ENCODE measurements at places on chromosomes 1 and 21. TPM values are rescaled to one million over a fixed set of nuclear protein-coding genes. Genes with fewer than 3 reads are reported as not detected.

TTC4 gene
- 17.9 TPM for polyA plus RNA-seq

DNA sequence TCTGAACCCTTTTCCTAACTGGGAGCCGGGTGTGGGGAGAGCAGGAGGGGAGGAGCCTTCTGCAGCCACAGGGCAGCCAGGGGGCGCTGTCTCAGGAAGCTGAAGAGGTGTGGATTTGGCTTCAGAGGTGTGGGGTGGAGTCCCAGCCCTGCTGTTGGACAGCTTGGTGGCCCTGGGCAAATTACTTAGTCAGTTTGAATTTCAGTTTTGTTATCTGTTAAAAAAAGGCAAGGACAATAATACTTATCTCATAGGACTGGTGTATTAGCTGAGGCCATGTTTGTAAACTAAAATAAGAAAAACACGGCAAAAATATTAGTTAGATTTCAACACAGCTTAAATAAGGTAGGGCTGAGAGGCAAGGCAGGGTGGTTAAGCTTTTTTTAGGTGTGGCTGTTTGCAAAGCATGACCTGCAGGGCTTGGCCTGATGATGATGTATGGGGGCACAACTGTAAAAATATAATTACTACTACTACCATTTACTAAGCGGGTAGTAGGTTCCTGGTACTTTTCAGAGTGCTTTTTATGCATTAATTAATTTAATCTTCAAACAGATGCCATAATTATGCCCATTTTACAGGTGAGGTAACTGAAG is 111.8 kb downstream of the PLXNA2 start:
- peaks cover 12% of the 10 kb centered on the region for H3K36me3 ChIP-seq
- no peak overlapping the region for H3K4me3 ChIP-seq
- H3K27me3 ChIP-seq, result no peaks in the 10 kb centered on the region
- peaks cover 46% of the 10 kb centered on the region for H3K4me1 ChIP-seq
- DNase-seq, result peak; percentile 72
- no peak overlapping the region for H3K27ac ChIP-seq

DNA sequence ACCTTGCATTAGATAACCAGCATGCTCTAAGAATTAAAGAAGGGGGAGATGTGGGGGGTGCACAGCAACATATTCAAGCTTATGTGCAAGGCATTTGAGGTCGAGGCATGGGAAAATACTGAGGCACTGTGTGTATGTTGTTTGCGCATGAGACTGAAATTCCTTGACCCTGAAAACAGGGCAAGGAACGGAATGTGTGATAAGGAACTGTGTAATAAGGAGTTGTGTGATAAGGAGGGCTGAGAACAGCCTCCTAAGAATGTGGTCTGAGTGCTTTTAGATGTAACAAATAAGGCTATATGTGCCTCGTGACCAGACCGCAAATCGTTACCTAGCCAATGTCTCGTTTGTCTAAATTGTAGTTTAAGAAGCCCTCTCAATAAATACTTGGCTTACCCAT is 26.5 kb upstream of the ITLN1 start:
- no peaks in the 10 kb centered on the region for H3K36me3 ChIP-seq
- DNase-seq, result no peak
- H3K27me3 ChIP-seq, result peaks cover 29% of the 10 kb centered on the region
- H3K27ac ChIP-seq, result no peak overlapping the region

TLR5 gene
- polyA plus RNA-seq, result not detected

- H3K36me3 ChIP-seq, result no peaks in the 10 kb centered on the region
- H3K27me3 ChIP-seq, result no peaks in the 10 kb centered on the region
- DNase-seq, result no peak
- H3K4me1 ChIP-seq, result peaks cover 29% of the 10 kb centered on the region
Measured at GRCh38 chr1:89762386-89762778, 58.5 kb upstream of the LRRC8D start.

- no peak for DNase-seq
- H3K4me1 ChIP-seq, result peaks cover 14% of the 10 kb centered on the region
- H3K4me3 ChIP-seq, result peak overlapping the region; percentile 45
- H3K27me3 ChIP-seq, result peaks cover 26% of the 10 kb centered on the region
- H3K27ac ChIP-seq, result peak overlapping the region; percentile 77
Measured at GRCh38 chr1:213982289-213982671, 5.5 kb upstream of the PROX1 start.

GRCh38 chr1:170213596-170213995 is 67.8 kb downstream of the NTMT2 start:
- H3K27ac ChIP-seq, result no peak overlapping the region
- no peaks in the 10 kb centered on the region for H3K27me3 ChIP-seq
- H3K36me3 ChIP-seq, result no peaks in the 10 kb centered on the region
- H3K4me1 ChIP-seq, result no peaks in the 10 kb centered on the region
- H3K4me3 ChIP-seq, result no peak overlapping the region

- no peaks in the 10 kb centered on the region for H3K36me3 ChIP-seq
- no peaks in the 10 kb centered on the region for H3K27me3 ChIP-seq
- H3K27ac ChIP-seq, result peak overlapping the region; percentile 85
- no peak for DNase-seq
- H3K4me1 ChIP-seq, result no peaks in the 10 kb centered on the region
Measured at GRCh38 chr1:58395355-58395754, 151.2 kb downstream of the OMA1 start.

- peak within 1 kb of the TSS; percentile 59 for H3K4me3 ChIP-seq
- no peaks in the 10 kb centered on the region for H3K4me1 ChIP-seq
- H3K36me3 ChIP-seq, result no peaks in the 10 kb centered on the region
- peaks cover 10% of the 10 kb centered on the region for H3K27me3 ChIP-seq
- DNase-seq, result peak; percentile 98
Measured at GRCh38 chr1:235649368-235650163, at the start of gene GNG4. GNG4 (minus strand) TSS chr1:235649784; CDS start chr1:235583838, 65,946 bp downstream.

ZC3H11A gene
- polyA plus RNA-seq, result 49.6 TPM

DNA sequence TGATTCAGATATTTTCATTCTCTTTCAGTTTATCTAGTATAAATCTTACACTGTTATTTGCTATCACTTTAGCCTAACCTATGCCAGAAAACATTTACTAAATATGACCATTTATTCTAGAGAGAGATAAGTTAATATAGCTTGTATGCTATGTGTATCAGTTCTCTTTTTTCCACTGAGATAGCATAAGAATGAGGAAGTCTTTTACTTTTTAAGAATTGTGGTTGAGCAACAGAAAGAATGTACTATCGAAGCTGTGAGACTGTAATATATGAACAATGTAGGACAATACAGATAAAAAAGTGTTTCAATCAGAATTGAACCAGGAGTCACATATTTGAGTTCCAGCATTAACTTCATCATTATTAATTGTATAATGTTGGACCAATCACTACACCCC is 479.9 kb upstream of the PLXNA2 start:
- H3K36me3 ChIP-seq, result no peaks in the 10 kb centered on the region
- peaks cover 10% of the 10 kb centered on the region for H3K4me1 ChIP-seq
- H3K27ac ChIP-seq, result no peak overlapping the region

DNA sequence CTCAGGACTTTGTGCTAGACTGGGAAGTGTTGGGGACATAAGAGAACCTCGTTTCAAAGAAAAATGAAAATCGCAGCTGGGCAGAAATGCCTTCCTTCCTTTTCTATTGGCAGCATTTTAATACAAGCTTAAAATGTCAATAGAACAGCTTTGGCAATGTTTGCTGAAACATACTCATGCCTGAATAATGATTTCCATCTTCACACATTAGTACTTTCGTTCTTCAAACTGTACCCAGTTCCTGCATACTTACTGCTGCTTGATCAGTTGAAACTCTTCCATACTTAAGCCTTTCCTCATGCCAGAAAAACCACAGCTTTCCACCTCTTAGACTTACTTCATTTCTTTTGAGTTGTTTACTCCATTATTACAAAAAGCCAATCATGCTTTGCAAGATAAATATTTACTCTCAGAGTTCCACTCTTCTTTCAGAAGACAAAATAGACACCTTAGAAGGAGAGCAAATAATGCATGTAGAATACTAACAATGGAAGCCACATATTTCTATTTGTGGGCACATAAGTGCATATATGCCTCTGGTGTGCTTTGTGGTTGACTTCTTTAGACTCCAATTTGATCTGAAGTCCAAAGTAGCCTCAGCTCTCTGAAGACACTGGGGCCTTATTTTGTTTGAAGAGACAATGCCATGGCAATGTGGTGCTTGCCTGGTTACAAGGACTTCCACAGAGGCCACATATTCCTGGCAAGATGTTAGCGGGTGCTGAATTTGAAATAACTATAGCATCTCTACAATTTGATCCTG is 22.7 kb upstream of the CD55 start:
- H3K27ac ChIP-seq, result no peak overlapping the region
- DNase-seq, result no peak
- no peak overlapping the region for H3K4me3 ChIP-seq
- no peaks in the 10 kb centered on the region for H3K4me1 ChIP-seq
- H3K27me3 ChIP-seq, result no peaks in the 10 kb centered on the region
- H3K36me3 ChIP-seq, result no peaks in the 10 kb centered on the region

GRCh38 chr1:40709802-40710278 is 18.3 kb downstream of the NFYC start:
- H3K27me3 ChIP-seq, result no peaks in the 10 kb centered on the region
- peak overlapping the region; percentile 95 for H3K27ac ChIP-seq
- H3K4me3 ChIP-seq, result peak overlapping the region; percentile 87
- peaks cover 12% of the 10 kb centered on the region for H3K36me3 ChIP-seq
